ENCODE measurements at places on chromosomes 3 and 15.

GRCh38 chr15:39624806-39625205, 43.9 kb downstream of the THBS1 start:
- DNase-seq, result no peak

GRCh38 chr3:169457807-169458697, 205.5 kb downstream of the MECOM start:
- no peak for DNase-seq

- DNase-seq, result no peak
These were observed 53.7 kb upstream of the MEF2A start for GRCh38 chr15:99511866-99512661.

GRCh38 chr3:114928989-114929640, 218.0 kb downstream of the ZBTB20 start:
- no peak for DNase-seq

GRCh38 chr15:67915461-67916374, 75.9 kb upstream of the RNU6-1 start:
- DNase-seq, result peak; percentile 13

GRCh38 chr15:74403991-74404563, 29.7 kb downstream of the SEMA7A start:
- no peak for DNase-seq
